Gastrocnemius medialis (tissue), 4 donors: ENCODE measurements at places on chromosomes 6 and 20. TPM values are rescaled to one million over a fixed set of nuclear protein-coding genes. Genes with fewer than 3 reads are reported as not detected.

Gene SPATA25
- total RNA-seq = 0.71 TPM

DNA sequence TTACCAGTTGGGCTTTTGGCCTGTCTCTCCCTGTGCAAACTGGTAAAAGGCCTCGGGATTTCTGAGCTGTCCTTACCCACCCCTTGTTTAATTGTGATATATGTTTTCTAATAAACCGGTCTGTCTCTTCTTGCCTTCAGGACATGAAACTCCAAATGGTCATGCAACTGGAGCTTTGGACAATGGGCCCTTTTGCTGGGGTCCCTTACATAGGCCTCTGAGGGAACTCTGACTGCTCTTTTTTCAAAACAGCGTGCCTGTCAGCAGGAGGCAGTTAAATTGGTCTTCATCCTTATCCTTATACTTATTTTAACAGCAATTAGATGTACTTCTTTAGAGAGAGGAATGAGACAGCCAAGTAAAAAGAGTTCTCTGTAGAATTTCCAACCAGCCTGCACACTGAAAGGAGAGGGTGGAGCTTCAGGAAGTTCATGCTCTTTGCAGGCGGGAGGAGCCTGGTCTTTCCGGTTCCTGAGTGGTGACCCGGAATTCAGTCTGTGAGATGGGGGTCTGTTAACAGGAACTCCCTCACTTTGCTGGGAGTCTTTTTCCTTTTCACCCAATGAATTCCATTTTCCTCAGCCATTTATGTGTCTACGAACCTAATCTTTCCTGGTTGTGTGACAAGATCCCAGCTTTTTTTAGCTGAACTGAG, 299.6 kb upstream of the GJE1 start:
- no peak overlapping the region for H3K27ac ChIP-seq
- DNase-seq = no peak
- no peaks in the 10 kb centered on the region for H3K36me3 ChIP-seq
- H3K4me1 ChIP-seq = no peaks in the 10 kb centered on the region

GRCh38 chr6:111952821-111953540, 79.7 kb upstream of the FYN start:
- H3K4me1 ChIP-seq = no peaks in the 10 kb centered on the region
- DNase-seq = no peak

DNA sequence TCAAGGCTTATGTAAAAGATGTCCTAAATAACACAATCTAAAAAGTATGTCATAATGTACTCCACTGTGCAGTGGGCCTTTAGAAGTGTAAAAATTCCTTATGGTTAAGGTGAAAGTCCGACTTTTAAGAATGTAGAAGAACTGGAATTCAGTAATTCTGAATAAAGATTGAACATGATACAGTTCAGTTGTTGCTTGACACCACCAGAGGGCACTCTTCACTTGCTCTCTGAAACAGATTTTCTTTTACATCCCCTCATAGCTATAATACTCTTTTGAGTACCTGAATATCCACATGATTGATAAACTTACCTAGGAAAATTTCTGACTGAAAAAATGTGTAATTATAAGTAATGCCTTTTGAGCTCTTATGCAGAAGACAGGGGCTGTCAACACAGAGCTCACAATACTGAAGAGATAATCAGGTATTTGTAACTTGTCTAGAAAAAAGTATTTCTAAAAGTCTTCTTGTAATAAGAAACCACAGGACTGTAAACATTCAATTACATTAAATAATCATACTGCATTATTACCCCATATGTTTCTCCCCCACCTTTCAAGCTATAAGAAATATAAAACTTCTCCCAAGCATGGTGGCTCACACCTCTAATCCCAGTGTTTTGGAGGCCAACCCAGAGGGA, 92.1 kb downstream of the POPDC3 start:
- H3K27ac ChIP-seq = no peak overlapping the region
- no peak overlapping the region for H3K4me3 ChIP-seq
- DNase-seq = no peak

GRCh38 chr6:44247338-44248302, 719 bp downstream of the HSP90AB1 start:
- DNase-seq = peak; percentile 59
- peak overlapping the region; percentile 83 for H3K4me3 ChIP-seq
- no peaks in the 10 kb centered on the region for H3K27me3 ChIP-seq
- H3K4me1 ChIP-seq = peaks cover 25% of the 10 kb centered on the region
- H3K36me3 ChIP-seq = peaks cover 41% of the 10 kb centered on the region

GRCh38 chr6:44702292-44702691, 314.8 kb downstream of the CDC5L start:
- no peaks in the 10 kb centered on the region for H3K4me1 ChIP-seq
- H3K27me3 ChIP-seq = no peaks in the 10 kb centered on the region
- no peak overlapping the region for H3K27ac ChIP-seq
- H3K4me3 ChIP-seq = no peak overlapping the region
